ENCODE measurements at places on chromosomes 4 and X. TPM values are rescaled to one million over a fixed set of nuclear protein-coding genes. Genes with fewer than 3 reads are reported as not detected.

The ASB5 gene
- not detected for total RNA-seq

The HTN1 gene
- total RNA-seq: not detected

The RHOXF1 gene
- not detected for total RNA-seq

The SHROOM2 gene
- 27.6 TPM for total RNA-seq

The RBM46 gene
- total RNA-seq: 0.53 TPM

The LAP3 gene
- total RNA-seq: 88.0 TPM

The SMIM31 gene
- total RNA-seq: not detected

The RPS6KA6 gene
- not detected for total RNA-seq

The GAGE10 gene
- not detected for total RNA-seq

The DUX4 gene
- total RNA-seq: not detected

The CT55 gene
- total RNA-seq: 0.79 TPM

The CCDC120 gene
- 0.48 TPM for total RNA-seq

The WDR13 gene
- total RNA-seq: 153 TPM

The TCEAL6 gene
- total RNA-seq: not detected

The PPEF2 gene
- total RNA-seq: not detected

The IL2RG gene
- not detected for total RNA-seq

The EDA gene
- total RNA-seq: not detected

The PPP1R2C gene
- total RNA-seq: not detected

The FRMPD3 gene
- not detected for total RNA-seq

The EMD gene
- total RNA-seq: 36.3 TPM

The WDR44 gene
- 5.6 TPM for total RNA-seq

The SYTL4 gene
- total RNA-seq: 1.3 TPM

The GSX2 gene
- not detected for total RNA-seq

The POU3F4 gene
- not detected for total RNA-seq

The TEX13D gene
- total RNA-seq: 0.26 TPM

The SLC16A2 gene
- total RNA-seq: 0.11 TPM

The TMPRSS11B gene
- total RNA-seq: not detected

The TEX13C gene
- total RNA-seq: not detected

The EREG gene
- 0.04 TPM for total RNA-seq

The PAGE2 gene
- 116 TPM for total RNA-seq

The ZCCHC12 gene
- total RNA-seq: not detected

The MEPE gene
- not detected for total RNA-seq

The SSX2 gene
- 4.5 TPM for total RNA-seq

The LARP1B gene
- 20.5 TPM for total RNA-seq

The ZNF185 gene
- 0.45 TPM for total RNA-seq

The STK26 gene
- 14.4 TPM for total RNA-seq

The SSX1 gene
- 0.72 TPM for total RNA-seq

The NR0B1 gene
- total RNA-seq: 0.91 TPM

The TEX28 gene
- total RNA-seq: not detected

The CLNK gene
- total RNA-seq: not detected

The PCSK1N gene
- total RNA-seq: 2.3 TPM

The HSFX4 gene
- not detected for total RNA-seq

The CXCL3 gene
- 4.3 TPM for total RNA-seq

The FAM9C gene
- not detected for total RNA-seq

The CDX4 gene
- total RNA-seq: not detected

The TRIM61 gene
- total RNA-seq: not detected

The APLN gene
- 0.72 TPM for total RNA-seq

The FAM13A gene
- total RNA-seq: 8.4 TPM

The INTS6L gene
- total RNA-seq: 2.1 TPM

The PPAT gene
- 37.5 TPM for total RNA-seq

The GLRB gene
- 3.9 TPM for total RNA-seq

The GAGE12F gene
- not detected for total RNA-seq

The SMS gene
- 259 TPM for total RNA-seq
